Epithelial cell of prostate (primary cell): ENCODE measurements at places on chromosomes 5 and 9.

DNA sequence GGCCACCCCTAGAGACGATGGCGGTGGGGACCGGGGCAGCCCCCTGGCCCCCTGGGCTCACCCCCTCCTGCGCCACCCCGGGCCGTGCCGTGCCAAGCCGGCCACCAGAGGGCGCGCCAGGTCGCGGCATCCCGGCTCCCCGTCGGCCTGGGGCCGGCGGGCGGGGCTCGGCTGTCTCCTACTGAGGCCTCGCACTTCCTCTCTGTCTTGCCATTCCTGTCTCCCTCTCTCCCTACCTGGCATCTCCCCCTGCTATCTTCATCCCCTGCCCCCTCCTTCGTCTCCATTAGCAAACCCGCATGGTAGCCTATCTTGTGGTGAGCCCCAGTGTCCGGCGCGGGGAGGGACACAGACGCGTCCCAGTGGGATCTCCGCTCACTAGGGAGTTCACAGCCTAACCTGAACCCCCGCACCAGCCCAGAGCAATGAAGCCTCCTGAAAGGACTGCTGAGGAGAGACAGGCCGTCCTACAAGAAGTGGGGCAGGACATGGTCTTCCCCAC is 29.8 kb upstream of the FABP6 start:
- DNase-seq, result no peak

GRCh38 chr9:91953718-91954117 is 3.7 kb upstream of the ROR2 start:
- no peak for DNase-seq

- DNase-seq, result no peak
Measured at GRCh38 chr5:43227655-43228054, 35.6 kb downstream of the NIM1K start.

DNA sequence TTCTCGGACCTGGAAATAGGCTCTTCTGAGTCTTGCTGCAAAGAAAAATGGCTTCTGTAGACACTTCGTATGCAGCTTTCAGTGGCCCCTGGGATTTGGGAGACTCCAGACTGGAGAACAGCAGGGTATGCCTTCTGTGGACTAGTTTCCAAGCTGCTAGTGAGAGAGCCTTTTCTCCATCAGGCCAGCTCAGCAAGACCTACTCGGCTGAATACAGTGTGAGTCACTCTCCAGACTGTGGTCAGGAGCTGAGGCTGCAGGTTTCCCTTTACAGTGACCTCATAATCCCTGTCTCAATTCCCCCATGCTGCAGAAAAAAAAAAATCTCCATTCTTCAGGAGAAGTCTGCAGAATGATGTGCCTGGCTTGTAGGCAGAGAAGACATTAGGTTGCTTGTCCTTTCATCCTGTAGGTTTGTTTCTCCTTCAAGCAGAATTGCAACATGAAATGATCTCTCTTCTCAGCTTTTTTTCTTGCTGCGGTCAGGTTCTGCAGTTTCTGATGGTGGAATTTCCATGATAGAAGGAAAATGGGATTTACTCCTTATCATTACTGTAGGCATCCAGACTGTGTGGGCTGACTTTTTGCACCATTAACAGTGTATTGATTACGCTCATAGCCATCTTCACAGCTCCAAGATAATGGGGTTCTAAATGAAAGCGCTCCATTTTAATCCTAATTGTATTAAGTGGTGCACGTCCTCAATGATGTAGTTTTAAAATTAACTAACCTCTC is 78.3 kb upstream of the TNFSF8 start:
- no peak for DNase-seq

- peak; percentile 33 for DNase-seq
Measured at GRCh38 chr9:30673132-30673531, 1711.3 kb upstream of the ACO1 start.

GRCh38 chr5:107636555-107636954 is 34.2 kb downstream of the EFNA5 start:
- no peak for DNase-seq

DNA sequence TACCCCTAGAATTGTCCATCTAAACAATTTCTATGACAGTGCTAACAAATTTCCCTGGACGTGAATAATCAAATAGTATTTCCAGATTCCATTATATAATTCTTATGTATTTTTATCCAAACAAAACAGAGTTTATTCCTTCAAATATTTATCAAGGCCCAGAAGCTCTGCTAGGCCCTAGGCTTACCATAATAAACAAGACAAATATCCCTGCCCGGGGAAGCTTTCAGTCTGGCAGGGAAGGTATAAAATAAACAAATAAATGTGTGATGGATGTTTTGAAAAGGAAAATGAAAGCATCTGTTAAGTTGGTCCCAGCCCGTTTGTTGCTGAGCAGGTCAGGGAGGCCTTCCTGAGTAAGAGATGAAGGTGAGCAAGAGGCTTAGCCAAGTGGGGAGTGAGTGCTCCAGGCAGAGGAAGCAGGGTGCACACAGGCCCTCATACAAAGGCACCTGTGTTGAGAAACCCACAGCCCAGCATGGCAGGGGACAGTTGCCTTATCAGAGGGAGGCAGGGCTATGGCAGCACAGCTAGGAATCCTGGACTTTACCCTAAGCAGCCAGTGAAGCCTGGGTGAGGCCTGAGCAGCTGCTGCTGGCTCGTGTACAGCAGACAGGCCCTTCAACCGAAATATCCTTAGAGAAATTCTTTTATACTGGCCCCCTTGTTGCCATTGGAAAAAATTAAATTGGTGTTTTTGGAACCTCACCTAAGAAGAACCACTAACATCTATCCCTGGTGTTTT is 7.7 kb upstream of the SLC35D2 start:
- no peak for DNase-seq

- no peak for DNase-seq
Measured at GRCh38 chr5:57989378-57989777, 470.5 kb downstream of the PLK2 start.

DNA sequence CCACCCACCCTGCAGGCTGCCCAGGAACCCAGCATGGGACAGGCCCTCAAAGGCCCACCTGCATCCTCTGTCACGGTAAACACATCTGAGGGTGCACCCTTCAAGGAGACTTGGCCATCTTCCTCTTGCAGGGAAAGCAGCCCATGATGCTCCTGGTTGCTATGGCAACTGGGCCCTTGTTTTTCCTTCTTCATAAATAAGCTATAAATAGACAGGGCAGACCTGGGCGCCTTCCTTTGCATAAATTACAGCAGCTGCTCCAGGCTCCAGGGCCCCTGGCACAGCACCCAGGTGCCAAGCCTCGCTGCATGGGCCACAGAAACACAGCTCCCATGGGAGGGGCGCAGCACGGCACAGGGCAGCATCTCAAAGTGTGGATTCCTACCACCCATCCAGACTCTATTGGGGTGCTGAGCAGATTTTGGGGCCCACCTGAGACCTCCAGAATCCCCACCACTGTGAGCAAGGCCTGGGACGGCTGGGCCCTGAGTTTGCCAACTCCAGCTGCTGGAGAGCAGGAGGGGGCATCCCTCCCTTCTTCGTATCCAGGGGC is 5.8 kb upstream of the PSMB7 start:
- no peak for DNase-seq

GRCh38 chr5:68288707-68289134 is 73.2 kb downstream of the PIK3R1 start:
- no peak for DNase-seq

- DNase-seq, result no peak
Measured at GRCh38 chr9:84322828-84323227, 17.7 kb downstream of the SLC28A3 start.

- DNase-seq, result peak; percentile 29
Measured at GRCh38 chr5:10507575-10508096, 56.2 kb upstream of the ANKRD33B start.

DNA sequence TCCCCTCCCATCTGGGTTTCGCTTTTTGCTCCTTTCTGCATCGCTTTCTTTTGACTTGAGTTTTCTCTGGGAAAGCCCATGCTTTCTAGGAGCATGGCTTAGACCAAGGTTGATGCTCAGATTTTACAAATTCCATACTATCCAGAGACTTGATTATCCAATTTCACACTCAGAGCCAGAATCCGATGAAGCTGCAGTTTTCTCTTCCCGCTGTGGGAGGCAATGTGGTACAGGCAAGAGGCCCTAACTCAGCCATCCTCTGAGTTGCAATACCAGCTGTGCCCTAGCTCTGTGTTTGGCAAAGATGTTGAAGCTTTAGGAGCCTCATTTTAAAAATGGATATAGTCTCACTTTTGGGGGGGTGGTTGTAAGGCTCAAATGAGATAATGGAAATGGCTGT is 85.1 kb downstream of the BRINP1 start:
- no peak for DNase-seq

DNA sequence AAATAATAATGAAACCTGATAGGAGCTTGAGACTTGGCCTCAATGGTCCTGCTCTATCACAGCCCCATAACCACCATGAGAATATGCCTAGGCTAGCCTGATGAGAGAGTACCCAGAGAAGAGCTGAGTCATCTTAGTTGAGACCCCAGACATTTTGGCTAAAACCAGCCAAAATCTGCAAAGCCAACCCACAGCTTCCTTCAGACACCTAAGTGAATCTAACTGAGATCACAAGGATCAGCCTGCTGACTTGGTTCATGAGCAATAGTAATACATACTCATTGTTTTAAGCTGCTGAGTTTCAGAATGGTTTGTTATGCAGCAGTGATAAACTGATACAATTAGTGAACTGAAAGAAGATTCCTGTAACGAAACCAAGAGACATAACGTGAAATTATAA is 473.7 kb upstream of the PTGER4 start:
- no peak for DNase-seq

- no peak for DNase-seq
Measured at GRCh38 chr5:56164376-56164775, 68.8 kb downstream of the ANKRD55 start.

DNA sequence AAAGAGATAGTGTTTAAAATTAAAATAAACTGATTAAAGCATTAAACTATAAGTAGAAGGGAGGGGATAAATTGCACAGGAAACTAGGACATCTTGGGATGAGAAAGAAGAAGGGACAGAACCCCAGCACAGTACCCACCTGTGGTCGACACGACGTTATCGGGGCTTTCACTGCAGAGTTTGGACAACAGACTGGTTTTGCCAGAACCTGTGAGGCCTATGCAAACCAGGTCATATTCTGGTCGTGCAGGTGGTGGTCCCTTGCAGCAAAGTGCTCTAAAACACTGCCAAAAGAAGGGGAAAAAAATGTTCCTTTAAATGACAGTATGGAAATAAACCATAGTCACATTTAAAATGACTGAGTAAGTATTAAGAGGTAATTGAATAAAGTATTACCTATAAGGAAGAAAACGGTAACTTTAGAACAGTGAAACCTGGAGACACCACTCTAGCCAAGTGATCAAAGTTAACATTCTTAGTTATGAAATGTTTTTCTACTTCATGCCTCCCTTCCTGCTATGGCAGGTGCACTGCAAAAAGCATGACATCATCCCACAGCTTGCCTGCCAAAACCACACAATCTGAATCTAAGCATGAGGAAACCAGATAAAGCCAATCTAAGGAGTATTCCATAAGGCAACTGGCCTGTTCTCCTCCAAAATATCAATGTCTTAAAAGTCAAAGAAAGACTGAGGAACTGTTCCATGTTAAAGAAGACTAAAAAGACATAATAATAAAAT is 138.6 kb downstream of the ARL15 start:
- peak; percentile 16 for DNase-seq

DNA sequence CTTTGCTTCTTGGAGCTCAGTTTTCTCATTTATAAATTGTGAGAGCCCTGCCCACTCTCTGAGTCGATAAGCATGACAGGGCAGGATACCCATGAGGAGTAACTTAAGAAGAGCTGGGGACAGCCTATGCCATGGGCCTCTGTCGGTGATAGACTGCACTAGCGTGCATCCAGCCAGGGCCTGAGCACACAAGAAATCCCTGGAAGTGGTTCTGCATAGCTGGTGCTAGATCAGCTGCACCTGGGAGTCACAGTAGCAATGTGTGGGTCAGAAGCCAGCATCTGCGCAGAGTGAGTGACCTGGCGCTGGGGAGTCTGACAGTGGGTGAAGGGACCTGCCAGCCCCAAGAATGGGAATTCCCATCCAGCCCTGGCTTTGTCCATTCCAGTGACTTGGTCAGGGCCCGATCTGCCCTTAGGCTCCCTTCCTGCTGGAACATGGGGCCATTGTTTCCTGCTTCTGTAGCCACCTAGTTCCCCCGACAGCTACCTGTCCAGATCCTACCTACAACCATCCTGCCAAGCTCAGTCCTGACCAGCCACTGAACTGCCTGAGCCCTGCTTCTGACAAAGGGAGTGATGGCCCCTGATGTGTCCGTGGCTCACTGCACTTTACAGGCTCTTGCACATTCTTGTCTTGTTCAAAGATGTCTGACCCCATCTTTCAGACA is 35.9 kb upstream of the NANS start:
- DNase-seq, result no peak

- no peak for DNase-seq
Measured at GRCh38 chr9:36135741-36136271, 727 bp upstream of the GLIPR2 start.

- DNase-seq, result no peak
Measured at GRCh38 chr5:8239646-8240045, 370.7 kb downstream of the MTRR start.

GRCh38 chr5:43514471-43514815 is 505 bp downstream of the C5orf34 start:
- peak; percentile 52 for DNase-seq

DNA sequence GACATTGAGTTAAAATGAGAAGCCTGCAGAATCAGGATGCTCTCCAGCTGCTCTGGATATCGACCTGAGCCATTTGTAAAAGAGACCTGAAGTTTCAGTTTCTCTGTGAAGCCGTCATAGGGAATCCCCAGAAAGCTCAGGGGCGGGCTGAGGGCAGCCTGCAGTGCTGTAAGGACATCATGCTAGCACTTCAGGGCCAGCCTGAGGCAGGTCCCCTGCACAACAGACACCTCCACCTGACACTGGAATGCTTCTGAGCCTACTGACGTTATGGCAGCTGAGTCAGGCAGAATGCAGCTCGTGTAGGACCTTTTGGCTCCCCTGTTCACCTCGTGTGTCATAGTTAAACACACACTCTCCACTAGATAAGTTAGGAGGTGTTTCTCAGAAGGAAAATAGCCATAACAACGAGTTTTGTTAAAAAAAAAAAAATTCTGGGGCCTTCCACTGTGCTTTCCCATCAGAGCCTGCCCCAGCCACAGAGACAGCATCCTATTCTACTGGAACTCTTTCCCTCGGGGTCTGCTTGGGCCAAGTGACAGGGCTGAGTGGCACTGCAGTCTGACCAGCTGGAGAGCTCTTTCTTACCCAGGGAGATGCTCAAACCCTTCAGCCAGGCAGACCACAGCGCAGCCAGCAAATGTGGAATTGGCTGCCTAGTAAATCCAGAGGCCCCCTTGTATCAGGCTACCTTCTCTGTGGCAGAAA is 354.9 kb downstream of the DIRAS2 start:
- no peak for DNase-seq

DNA sequence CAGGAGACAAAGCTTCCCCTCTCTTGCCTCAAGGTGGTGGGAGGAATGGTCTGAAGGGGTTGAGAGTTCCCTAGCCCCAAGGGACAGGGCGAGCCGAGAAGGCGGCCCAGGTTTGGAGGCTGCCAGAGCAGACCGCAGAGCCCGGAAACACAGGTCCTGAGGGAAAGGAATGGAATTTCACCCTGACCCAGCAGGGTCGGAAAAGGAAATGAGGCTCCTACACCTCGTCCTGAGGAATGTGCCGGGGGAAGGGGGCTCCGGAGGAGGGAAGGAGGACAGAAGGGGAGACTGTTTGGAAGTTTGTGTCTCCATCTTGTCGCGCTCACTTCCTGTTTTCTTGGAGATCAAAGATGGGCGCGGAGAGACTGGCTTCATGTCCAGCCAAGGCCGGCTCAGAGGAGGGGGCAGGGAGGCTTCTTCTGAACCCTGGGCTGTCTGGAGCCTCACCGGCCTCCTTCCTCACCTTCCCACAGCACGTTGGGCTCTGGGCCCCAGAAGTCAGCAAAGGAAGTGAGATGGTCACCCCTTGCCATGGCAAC is 9.6 kb downstream of the ENG start:
- DNase-seq, result no peak
